Thyroid gland (tissue), 4 donors: ENCODE measurements at places on chromosomes 4 and X. TPM values are rescaled to one million over a fixed set of nuclear protein-coding genes. Genes with fewer than 3 reads are reported as not detected.

The FAM241A gene
- total RNA-seq: 3.4 TPM

The ZCCHC18 gene
- not detected for total RNA-seq

The CT45A2 gene
- not detected for total RNA-seq

The CCDC120 gene
- total RNA-seq: 6.7 TPM

The TLR8 gene
- 1.7 TPM for total RNA-seq

The AMELX gene
- not detected for total RNA-seq

The EGFL6 gene
- not detected for total RNA-seq

GRCh38 chrX:97751735-97752134 is 868.0 kb downstream of the RPA4 start:
- H3K4me3 ChIP-seq: no peak overlapping the region
- H3K27ac ChIP-seq: no peak overlapping the region
- DNase-seq: no peak
- H3K27me3 ChIP-seq: no peaks in the 10 kb centered on the region
- no peaks in the 10 kb centered on the region for H3K36me3 ChIP-seq

DNA sequence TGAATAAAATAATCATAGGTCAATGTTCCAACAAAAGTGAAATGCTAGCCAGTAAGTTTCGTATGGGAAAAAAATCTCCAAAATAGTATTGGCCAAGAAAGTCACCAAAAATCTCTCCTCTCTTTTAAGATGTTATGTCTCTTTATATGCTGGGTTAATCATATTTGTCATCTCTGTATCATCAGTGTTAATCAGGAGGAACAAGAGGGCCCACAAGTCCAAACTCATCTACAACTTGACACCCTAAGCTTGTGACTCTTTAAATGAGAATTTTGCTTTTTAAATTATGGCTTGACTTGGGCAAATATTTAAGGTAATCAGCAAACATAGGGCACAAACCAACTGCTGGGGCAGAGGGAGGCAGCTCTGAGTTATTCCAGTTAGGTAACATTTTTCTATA is 75.5 kb downstream of the AMMECR1 start:
- no peak for DNase-seq
- H3K36me3 ChIP-seq: no peaks in the 10 kb centered on the region
- H3K27me3 ChIP-seq: no peaks in the 10 kb centered on the region
- no peak overlapping the region for H3K27ac ChIP-seq

- DNase-seq: no peak
- no peaks in the 10 kb centered on the region for H3K27me3 ChIP-seq
- H3K4me3 ChIP-seq: no peak overlapping the region
- H3K4me1 ChIP-seq: no peaks in the 10 kb centered on the region
Observed at GRCh38 chrX:15055146-15055930, 182.1 kb downstream of the MOSPD2 start.

DNA sequence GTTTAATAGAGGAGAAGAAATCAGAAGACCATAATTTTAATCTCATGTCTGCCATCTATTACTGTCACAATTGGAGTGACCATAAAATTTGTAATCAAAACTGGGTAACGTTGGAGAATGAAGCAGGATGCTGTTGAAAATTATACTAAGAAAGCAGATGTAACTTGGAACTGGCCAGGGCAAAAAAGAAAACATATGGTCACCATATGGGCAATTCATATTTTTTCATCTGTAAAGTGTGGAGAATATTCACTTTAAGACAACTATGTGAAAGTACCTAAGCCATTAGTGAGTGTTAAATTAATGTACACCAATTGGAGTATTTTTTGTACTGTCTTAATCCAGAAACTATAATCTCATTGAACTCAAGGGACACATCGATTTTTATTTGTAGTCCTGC is 1008.0 kb downstream of the GLUD2 start:
- no peak overlapping the region for H3K27ac ChIP-seq
- H3K27me3 ChIP-seq: no peaks in the 10 kb centered on the region
- no peaks in the 10 kb centered on the region for H3K36me3 ChIP-seq
- H3K4me3 ChIP-seq: no peak overlapping the region
- H3K4me1 ChIP-seq: no peaks in the 10 kb centered on the region

DNA sequence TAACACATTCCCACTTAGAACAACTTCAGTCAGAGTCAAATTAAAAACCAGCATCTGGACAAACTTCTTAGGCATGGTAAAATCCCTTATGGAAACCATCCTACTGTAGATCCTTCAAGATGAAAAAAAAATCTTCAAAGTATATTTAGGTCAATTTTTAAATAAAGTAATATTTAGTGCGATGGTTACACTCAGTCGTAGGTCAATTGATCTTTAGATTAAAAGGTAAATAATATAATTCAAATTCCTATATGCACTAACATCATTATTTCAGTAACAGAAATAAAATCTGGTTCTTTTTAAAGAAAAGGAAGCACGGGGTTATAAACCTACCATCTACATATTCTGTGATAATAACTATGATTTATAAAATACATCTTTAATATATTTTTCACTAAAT is at the start of gene UGT2A2:
UGT2A2 (minus strand) TSS at position 101 of the 400 bp plus-strand sequence; CDS start at position 99, 2 bp downstream.
- H3K4me3 ChIP-seq: no peak within 1 kb of the TSS
- DNase-seq: no peak
- no peaks in the 10 kb centered on the region for H3K36me3 ChIP-seq
- H3K27me3 ChIP-seq: no peaks in the 10 kb centered on the region
- no peak within 1 kb of the TSS for H3K27ac ChIP-seq

DNA sequence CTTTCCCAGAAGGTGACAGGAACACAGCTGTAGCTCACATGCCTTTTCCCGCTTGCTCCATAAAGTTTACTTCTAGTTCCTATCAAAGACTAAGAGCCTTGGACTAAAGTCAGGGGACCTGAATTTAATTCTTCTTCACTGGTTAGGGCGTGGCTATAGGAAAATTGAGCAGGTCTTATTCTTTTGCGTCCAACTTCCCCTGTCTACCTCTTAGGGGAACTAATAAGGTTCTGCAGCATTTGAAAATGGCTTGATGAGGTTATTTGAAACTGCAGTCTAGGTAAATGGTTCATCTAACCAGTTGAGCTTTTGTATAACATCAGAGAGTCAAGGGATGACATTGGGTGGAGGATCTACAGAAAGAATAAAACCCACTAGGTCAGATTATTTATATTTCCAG is 2.6 kb downstream of the ARHGAP10 start:
- H3K27ac ChIP-seq: no peak overlapping the region
- no peaks in the 10 kb centered on the region for H3K27me3 ChIP-seq
- H3K4me3 ChIP-seq: no peak overlapping the region
- peaks cover 9% of the 10 kb centered on the region for H3K4me1 ChIP-seq
- DNase-seq: no peak
- H3K36me3 ChIP-seq: no peaks in the 10 kb centered on the region

DNA sequence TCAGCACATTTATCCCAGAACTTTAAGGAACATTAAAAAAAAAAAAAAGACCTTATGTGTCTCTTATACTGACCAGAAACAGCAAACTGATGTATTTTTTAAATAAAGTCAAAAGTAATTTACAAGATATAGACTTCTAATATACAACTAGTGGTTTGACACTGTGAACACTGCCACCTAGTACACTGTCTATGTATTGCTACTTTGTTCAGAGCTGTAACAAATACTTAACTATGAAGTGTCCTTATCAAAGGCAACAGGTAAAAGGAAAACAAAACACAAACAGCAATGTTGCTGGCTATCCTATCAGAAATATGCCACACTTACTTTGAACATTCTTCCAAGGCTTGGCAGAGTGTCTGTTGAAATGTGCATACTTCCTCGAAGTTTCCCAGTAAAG is 60.4 kb downstream of the CD40LG start:
- no peaks in the 10 kb centered on the region for H3K4me1 ChIP-seq
- no peaks in the 10 kb centered on the region for H3K27me3 ChIP-seq
- DNase-seq: no peak
- H3K4me3 ChIP-seq: no peak overlapping the region
- H3K27ac ChIP-seq: no peak overlapping the region

DNA sequence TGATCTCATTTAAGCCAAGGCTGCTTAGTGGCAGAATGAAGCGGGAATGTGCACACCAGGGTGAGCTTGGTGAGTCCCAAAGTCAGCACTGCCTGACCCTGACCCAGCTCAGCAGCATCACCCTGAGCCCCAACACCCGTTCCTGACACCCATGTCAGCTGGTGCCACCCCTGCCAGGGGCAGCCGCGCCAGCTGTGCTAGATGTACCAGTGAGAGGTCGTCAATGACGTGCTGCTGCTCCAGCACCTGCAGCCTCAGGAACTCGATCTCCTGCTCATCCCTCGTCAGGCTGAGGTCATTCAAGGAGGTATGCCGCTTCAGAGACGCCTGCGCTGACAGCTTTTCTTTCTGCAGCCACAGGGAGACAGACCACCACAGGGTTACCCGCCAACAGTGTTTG is 61.7 kb upstream of the C4orf50 start:
- H3K27ac ChIP-seq: no peak overlapping the region
- H3K4me1 ChIP-seq: peaks cover 7% of the 10 kb centered on the region
- DNase-seq: no peak

DNA sequence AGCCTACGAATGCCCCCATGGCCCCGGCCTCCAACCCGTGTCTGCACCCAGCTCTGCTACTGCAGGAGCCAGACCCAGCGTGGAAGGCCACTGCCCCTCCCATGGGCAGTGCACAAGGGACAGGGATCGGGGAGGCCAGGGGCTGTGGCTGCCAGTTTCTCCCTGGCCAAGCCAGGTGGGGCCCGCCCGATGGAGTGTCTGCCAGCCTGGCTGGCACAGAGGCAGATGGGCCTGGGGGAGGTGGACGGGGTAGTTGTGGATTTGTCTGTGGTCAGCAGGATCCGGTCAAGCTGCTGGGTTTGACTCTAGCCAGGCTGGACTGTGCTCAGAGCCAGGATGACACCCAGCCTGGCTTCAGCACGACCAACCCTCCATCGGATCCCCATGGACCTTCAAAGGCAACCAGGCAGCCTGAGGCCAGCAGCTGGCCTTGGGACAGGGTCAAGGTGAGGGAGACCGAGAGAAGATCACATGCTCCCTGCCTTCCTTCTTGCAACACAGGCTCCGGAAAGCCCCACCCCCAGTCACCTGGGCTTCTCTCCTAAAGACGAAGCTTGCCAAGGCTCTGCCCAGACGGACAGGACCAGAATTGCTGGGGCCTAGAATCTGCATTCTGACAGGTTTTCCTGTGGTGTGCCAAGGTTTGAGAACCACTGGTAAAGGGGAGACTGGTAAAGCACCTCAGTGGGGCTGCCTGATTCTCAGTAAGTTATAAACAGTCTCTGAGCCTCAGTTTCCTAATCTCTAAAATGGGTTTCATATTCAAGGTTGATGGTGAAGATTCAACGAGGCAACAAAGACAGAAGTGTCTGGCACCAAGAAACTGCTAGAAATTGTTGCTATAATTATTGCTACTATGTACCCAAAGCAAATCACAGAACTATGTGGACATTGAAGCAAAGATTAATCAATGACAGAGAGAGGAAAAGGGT is 78.6 kb downstream of the PPP2R2C start:
- no peaks in the 10 kb centered on the region for H3K27me3 ChIP-seq
- DNase-seq: no peak
- H3K4me3 ChIP-seq: no peak overlapping the region
- no peaks in the 10 kb centered on the region for H3K4me1 ChIP-seq
- no peaks in the 10 kb centered on the region for H3K36me3 ChIP-seq
- no peak overlapping the region for H3K27ac ChIP-seq

DNA sequence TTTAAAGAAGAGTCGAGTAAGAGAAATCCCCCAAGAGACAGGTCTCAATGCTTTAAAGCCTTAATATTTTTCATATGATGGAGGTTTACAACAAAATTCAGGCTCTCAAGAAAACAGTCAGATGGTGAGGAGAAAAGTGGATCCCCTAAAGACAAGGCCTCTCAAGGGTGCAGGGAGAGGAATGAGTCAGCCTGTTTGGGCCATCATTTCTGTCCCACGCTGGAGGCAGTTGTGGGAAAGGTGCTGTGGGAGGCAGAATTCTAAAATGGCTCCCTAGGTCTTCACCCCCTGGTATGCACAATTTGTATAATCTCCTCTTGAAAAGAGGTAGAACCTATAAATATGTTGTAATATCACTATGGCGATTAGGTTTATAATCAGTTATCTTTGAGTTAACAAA is 4.6 kb upstream of the TIFA start:
- H3K27me3 ChIP-seq: no peaks in the 10 kb centered on the region
- H3K4me1 ChIP-seq: no peaks in the 10 kb centered on the region
- H3K36me3 ChIP-seq: no peaks in the 10 kb centered on the region

GRCh38 chrX:113726898-113727297 is 857.0 kb upstream of the HTR2C start:
- no peak overlapping the region for H3K27ac ChIP-seq
- H3K4me1 ChIP-seq: no peaks in the 10 kb centered on the region
- no peaks in the 10 kb centered on the region for H3K27me3 ChIP-seq
- no peaks in the 10 kb centered on the region for H3K36me3 ChIP-seq
- H3K4me3 ChIP-seq: no peak overlapping the region

DNA sequence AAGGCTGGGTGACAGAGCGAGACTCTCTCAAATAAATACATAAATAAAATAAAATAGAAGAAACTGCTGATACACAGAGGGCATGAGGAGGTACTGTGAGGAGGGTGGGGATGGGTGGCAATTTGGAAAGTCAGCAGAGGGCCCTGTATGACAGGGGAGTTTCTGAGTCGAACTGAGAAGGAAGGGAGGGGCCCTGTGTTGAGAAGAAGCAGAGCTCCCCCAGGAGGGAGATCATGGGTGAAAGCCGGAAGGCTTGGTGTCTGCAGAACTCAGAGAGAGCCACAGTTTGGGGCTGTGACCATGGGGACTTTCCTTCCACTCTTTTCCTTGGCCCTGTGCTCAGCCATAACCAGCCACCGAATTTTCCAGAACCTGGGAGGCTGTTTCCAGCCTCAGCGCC is 24.8 kb upstream of the AFAP1 start:
- peak overlapping the region; percentile 38 for H3K27ac ChIP-seq
- H3K36me3 ChIP-seq: no peaks in the 10 kb centered on the region
- H3K4me1 ChIP-seq: peaks cover 7% of the 10 kb centered on the region

DNA sequence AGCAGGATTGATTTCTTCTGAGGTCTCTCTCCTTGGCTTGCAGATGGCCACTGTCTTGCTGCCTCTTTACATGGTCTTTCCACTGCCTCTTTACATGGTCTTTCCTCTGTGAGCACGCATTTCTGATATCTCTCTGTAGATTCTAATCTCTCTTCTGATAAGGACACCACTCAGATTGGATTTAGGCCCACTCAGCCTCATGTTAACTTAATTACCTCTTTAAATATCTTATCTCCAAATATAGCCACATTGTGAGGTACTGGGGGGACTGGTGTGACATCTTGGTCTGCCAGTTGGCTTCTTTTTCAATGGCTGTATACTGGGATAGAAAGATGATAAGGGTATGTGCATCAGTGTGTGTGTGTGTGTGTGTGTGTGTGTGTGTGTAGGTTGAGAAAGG is 153.7 kb downstream of the AWAT2 start:
- no peak overlapping the region for H3K27ac ChIP-seq
- no peak overlapping the region for H3K4me3 ChIP-seq
- no peaks in the 10 kb centered on the region for H3K36me3 ChIP-seq
- H3K27me3 ChIP-seq: no peaks in the 10 kb centered on the region
- DNase-seq: no peak
- no peaks in the 10 kb centered on the region for H3K4me1 ChIP-seq
